ENCODE measurements at places on chromosomes 2 and 18.

DNA sequence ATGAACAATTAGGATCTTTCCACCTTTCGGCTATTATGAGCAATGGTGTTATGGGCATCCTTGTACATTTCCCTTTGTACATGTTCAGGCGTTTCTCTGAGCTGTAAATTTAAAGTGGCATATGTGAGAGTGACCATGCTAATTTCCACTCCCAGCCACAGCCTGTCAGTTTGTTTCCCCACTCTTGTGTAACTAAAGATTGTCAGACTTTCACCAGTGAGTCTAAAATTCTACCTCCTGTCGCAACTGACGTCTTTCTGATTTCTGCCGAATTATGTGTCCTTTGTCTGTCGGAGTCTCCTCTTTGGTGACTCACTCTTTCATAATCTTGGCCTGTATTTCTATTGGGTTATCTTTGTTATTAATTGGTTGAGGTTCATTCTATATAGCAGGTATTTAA is 50.7 kb downstream of the TRAPPC12 start:
- H3K4me3 ChIP-seq, result no peak overlapping the region
- no peak for DNase-seq
- peaks cover 32% of the 10 kb centered on the region for H3K36me3 ChIP-seq

- no peak for DNase-seq
- H3K4me1 ChIP-seq, result no peaks in the 10 kb centered on the region
- H3K27me3 ChIP-seq, result no peaks in the 10 kb centered on the region
- no peak overlapping the region for H3K4me3 ChIP-seq
- no peaks in the 10 kb centered on the region for H3K36me3 ChIP-seq
- no peak overlapping the region for H3K27ac ChIP-seq
Measured at GRCh38 chr2:27150639-27151230, 1.9 kb downstream of the TCF23 start.

- no peaks in the 10 kb centered on the region for H3K4me1 ChIP-seq
- H3K4me3 ChIP-seq, result no peak overlapping the region
- H3K27me3 ChIP-seq, result no peaks in the 10 kb centered on the region
- H3K36me3 ChIP-seq, result no peaks in the 10 kb centered on the region
- H3K27ac ChIP-seq, result no peak overlapping the region
- no peak for DNase-seq
Measured at GRCh38 chr2:78861546-78861945, 164.0 kb upstream of the REG3G start.

DNA sequence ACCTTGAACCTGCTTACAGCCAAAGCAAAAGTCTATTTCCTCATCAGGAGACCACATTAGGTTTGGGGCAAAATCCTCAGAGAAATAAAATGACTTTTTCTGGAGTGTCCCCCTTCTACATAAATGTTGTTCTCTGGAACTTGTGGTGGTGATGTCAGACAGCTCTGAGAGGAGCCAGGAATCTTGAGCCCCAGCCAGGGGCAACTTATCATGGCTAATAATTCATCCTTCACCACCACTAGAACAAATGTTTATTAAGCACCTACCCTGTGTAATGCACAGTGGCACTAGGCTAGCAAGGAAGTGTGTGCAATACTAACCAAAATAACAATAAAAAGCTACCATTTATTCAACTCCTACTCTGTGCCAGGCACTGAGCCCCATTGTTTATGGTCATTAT is 9.0 kb upstream of the BMP10 start:
- H3K27ac ChIP-seq, result no peak overlapping the region
- H3K4me1 ChIP-seq, result no peaks in the 10 kb centered on the region
- H3K27me3 ChIP-seq, result peaks cover 23% of the 10 kb centered on the region
- no peak for DNase-seq
- H3K4me3 ChIP-seq, result no peak overlapping the region

- H3K4me1 ChIP-seq, result peaks cover 3% of the 10 kb centered on the region
- no peaks in the 10 kb centered on the region for H3K27me3 ChIP-seq
- no peaks in the 10 kb centered on the region for H3K36me3 ChIP-seq
- no peak overlapping the region for H3K27ac ChIP-seq
Measured at GRCh38 chr18:45838302-45839070, 13.0 kb downstream of the SIGLEC15 start.
